ENCODE measurements at places on chromosomes 1 and 21. TPM values are rescaled to one million over a fixed set of nuclear protein-coding genes. Genes with fewer than 3 reads are reported as not detected.
A peak's percentile ranks its signal among the peaks of the same experiment; 100 is the strongest.

MECR gene
- total RNA-seq: 10.2 TPM

KRTAP20-3 gene
- total RNA-seq: not detected

MTF2 gene
- total RNA-seq: 37.2 TPM

CFAP74 gene
- total RNA-seq: not detected

CLEC20A gene
- not detected for total RNA-seq

PRAMEF5 gene
- total RNA-seq: not detected

UBE2U gene
- not detected for total RNA-seq

ALX3 gene
- not detected for total RNA-seq

CR1 gene
- total RNA-seq: 0.78 TPM

FAM43B gene
- total RNA-seq: 0.59 TPM

ERG gene
- 13.7 TPM for total RNA-seq

DNA sequence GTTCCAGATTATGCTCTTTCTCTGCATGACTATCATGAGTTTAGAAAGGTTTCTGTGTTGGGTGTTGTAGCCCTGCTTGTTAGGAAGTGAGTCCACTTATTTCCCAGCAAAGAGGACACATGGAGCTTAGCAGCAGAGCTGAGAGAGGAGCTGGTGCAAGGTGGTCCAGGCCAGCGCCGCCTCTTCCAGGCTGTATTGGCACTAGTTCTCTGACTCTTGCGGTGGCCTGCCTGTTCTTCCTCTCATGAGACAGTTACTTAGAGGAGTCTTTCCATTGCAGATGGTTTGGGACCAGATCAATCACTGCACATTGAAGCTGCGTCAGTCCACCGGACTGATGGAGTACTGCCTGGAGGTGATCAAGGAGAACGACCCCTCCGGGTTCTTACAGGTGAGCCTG is 38.0 kb downstream of the TRIM67 start:
- H3K27ac ChIP-seq: no peak overlapping the region
- no peaks in the 10 kb centered on the region for H3K36me3 ChIP-seq
- no peaks in the 10 kb centered on the region for H3K27me3 ChIP-seq

GRCh38 chr1:158323866-158324265 is 7.5 kb downstream of the CD1B start:
- no peaks in the 10 kb centered on the region for H3K4me1 ChIP-seq
- no peaks in the 10 kb centered on the region for H3K36me3 ChIP-seq
- H3K4me3 ChIP-seq: no peak overlapping the region
- H3K27ac ChIP-seq: no peak overlapping the region
- no peaks in the 10 kb centered on the region for H3K27me3 ChIP-seq

DNA sequence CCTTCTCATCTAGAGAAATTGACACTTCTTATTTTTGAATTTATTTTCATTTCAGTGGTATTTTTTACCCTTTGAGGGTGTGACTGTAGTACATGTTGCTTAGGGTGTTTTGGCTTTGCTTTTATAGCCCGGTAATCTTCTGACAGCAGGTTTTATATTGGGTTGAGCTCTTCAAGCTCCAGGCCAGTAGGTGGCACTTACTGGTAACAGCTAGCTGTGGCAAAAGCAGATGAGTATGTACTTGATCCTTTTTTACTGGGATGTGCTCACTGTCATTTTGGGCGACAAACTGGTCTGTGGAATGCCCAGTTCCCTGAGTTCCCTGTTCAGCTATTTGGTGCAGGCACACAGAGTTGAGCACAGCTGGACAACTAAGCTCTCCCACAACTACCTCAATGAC is 916.2 kb upstream of the B3GALT2 start:
- no peak overlapping the region for H3K4me3 ChIP-seq
- no peaks in the 10 kb centered on the region for H3K36me3 ChIP-seq
- H3K27ac ChIP-seq: no peak overlapping the region
- no peaks in the 10 kb centered on the region for H3K4me1 ChIP-seq
- DNase-seq: no peak

DNA sequence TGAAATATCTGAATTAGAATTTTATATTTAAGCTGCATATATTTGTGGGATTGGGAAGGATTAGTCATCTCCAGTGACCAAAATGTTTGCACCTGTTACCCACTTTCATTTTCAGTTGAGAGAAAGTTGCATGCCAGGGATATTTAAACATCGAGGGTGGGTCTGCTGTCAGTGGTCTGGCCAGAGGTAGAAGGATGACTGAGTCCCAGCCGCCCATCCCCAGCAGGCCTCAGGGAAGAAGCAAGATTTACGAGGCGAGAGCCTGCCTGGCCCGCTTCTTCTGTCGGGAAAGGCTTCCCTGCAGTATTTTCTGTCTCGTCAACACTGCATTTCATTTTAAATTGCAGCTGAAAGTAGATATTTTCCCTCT is 1.4 kb upstream of the MAN1C1 start:
- no peak overlapping the region for H3K27ac ChIP-seq
- H3K36me3 ChIP-seq: no peaks in the 10 kb centered on the region
- no peaks in the 10 kb centered on the region for H3K27me3 ChIP-seq

- H3K27me3 ChIP-seq: no peaks in the 10 kb centered on the region
- no peaks in the 10 kb centered on the region for H3K4me1 ChIP-seq
- no peak overlapping the region for H3K4me3 ChIP-seq
- no peak overlapping the region for H3K27ac ChIP-seq
- H3K36me3 ChIP-seq: no peaks in the 10 kb centered on the region
- no peak for DNase-seq
These were observed 492.4 kb downstream of the COL11A1 start for GRCh38 chr1:102615896-102616295.

GRCh38 chr1:243443557-243443956 is 187.7 kb downstream of the SDCCAG8 start:
- H3K27ac ChIP-seq: no peak overlapping the region
- H3K4me3 ChIP-seq: no peak overlapping the region
- no peak for DNase-seq
- no peaks in the 10 kb centered on the region for H3K27me3 ChIP-seq

DNA sequence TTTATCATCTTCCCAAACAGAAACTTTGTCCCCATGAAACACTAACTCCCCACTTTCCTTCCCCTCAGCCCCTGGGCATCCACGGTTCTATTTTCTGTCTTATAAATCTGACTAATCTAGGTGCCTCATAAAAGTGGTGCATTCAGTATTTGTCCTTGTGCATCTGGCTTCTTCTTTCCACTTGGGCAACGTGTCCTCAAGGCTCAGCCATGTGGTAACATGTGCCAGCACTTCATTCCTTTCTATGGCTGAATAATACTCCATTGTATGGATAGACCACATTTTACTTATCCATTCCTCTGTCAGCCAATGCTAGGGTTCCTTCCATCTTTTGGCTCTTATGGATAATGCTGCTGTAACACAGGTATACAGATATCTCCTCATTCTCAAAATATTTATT is 305.0 kb upstream of the RUNX1 start:
- no peak overlapping the region for H3K4me3 ChIP-seq
- H3K36me3 ChIP-seq: no peaks in the 10 kb centered on the region
- no peak overlapping the region for H3K27ac ChIP-seq
- DNase-seq: no peak
- peaks cover 11% of the 10 kb centered on the region for H3K4me1 ChIP-seq

- no peak for DNase-seq
- no peak overlapping the region for H3K4me3 ChIP-seq
- no peak overlapping the region for H3K27ac ChIP-seq
- H3K36me3 ChIP-seq: no peaks in the 10 kb centered on the region
- no peaks in the 10 kb centered on the region for H3K27me3 ChIP-seq
- peaks cover 11% of the 10 kb centered on the region for H3K4me1 ChIP-seq
These were observed 68.3 kb upstream of the CASZ1 start for GRCh38 chr1:10864776-10865175.

- no peak overlapping the region for H3K27ac ChIP-seq
- H3K4me3 ChIP-seq: no peak overlapping the region
- no peaks in the 10 kb centered on the region for H3K4me1 ChIP-seq
- H3K27me3 ChIP-seq: no peaks in the 10 kb centered on the region
- no peak for DNase-seq
These were observed 34.6 kb upstream of the CD55 start for GRCh38 chr1:207286786-207287468.

DNA sequence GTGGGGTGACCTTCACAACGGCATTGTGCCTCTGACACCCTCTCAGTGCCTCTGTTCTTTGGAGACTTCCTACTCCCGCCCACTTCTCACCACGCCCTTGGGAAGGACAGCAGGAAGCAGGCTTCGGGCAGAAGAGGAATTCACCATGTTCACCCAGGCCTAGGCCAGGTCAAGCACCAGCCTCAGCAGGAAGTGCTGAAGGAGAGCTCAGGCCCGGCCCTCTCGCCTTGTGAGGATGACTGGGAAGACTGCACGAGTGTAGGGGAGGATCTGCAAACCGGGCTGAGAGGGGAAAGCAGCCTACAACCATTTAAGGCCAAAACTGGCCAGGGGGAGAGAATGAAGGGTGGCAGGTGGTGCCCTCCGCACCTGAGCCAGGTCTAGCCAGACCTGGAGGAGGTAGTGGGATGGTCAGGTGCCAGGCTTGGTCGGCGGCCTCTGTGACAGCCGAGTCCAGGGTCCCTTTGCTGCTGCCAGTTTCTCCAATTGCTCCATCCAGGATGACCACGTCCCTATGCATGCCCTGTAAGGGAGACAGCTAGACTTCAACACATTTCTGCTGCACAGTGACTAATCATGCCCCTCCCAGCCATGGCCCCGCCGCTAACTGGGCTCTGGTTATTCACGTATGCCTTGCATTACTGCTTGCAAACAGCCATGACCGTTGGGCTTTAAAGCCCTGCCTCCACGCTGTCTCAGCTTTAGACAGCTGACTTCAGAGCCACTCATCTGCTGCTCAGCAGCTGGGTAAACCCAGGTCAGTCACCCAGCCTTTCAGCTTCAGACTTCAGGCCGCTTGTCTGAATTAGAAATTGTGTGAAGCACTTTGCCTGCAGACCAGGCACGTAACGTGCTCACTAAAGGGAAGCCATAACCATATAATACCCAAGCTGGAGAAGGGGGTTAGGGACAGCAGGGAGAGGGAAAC is 8.9 kb downstream of the MRTO4 start:
- no peak overlapping the region for H3K27ac ChIP-seq
- DNase-seq: no peak
- H3K36me3 ChIP-seq: peaks cover 28% of the 10 kb centered on the region
- H3K4me1 ChIP-seq: no peaks in the 10 kb centered on the region
- H3K4me3 ChIP-seq: no peak overlapping the region
- no peaks in the 10 kb centered on the region for H3K27me3 ChIP-seq

DNA sequence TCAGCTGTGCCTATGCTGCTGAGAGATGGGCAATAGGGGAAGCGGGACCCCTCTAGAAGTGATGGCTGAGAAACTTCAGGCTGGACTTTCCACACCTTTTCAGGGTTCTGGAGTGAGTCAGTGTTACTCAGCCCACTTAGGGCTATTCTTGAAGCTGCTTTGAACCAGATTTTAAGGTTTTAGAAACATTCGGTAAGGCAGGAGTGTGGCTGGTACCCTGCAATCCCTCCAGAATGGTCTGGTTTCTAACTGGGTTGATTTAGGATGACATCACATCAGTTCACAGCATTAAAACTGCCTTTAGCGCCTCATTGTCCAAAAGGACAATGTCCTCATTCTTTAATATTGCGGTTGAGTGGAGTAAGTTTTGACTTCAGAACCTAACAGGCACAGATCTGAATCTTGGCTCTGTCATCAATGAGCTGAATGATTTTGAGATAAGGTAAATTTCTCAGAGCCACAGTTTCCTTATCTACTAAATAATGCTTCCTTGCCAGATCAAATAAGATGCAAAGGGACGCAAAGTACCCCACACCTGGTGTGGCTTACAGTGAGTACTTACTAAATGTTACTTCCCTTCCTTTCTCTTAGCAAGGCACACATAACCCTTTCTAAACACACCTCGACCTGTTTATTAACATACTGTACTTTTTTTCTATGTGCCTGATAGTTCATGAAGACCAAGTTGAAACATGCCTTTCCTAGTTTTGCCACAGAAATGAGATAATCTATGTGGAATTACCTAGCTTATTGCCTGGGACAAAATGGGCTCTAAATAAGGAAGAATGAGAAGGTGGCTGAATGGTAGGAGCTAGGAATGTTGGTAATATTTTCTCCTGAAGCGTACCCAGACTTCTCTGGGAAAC is 209.8 kb downstream of the ROR1 start:
- no peak overlapping the region for H3K4me3 ChIP-seq
- DNase-seq: no peak

DNA sequence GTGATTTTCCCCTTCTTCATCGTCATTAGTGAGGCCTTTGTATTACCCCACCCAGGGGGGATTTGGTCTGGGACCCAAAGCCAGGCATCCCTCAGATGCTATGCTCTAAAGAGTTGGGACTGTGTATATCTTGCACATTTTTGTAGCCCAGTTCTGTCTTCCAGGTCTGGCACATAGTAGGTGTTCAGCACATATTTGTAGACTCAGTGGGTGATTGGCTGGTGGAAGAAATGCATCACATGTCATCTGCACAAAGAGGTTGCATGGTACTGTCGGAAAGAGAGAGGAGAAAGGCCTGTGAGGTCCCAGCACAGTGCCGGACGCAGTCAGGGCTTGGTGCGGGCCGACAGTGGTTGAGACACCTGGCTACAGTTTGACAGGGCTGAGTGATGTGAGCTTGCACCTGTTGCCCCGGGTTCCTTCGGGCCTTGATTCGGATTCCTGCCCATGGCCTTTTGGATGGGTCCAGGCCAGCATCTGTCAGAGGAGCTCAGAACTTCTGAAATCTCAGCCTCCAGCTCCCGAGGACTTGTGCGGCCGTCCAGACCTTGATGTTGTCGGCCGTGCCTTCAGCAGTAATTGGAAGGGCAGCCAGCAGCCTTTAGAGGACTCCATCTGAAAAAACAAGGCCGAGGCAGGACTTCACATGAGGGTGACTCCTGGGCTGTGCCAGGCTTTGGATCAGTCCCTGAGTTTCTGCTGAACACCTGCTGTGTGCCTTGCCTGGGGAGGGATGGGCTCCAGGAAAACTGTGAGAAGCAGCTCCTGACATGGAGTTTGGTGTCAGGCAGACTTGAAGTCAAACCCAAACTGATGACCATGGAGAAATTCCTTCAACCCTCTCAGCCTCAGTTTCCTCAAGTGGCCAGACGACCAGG is 40.9 kb upstream of the PADI1 start:
- no peaks in the 10 kb centered on the region for H3K27me3 ChIP-seq
- DNase-seq: no peak
- H3K27ac ChIP-seq: peak overlapping the region; percentile 52

DNA sequence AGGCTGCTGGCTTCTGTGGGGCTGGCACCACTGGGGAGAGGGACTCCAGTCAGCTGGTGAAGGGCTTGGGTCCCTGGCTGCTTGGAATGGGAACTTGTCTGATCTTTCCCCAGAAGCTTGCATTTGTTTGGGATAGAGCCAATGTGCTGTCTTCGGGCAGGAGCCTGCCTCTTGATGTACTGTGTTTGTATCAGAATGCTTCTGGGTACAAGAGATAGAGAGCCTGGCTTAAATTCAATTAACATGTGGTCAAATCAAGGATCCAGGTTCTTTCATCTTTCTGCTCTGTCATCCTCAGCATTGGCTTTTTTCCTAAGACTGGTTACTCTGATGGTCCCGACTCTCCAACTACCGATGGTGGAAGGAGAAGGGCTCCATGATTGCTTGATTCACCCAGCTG is 16.0 kb upstream of the PROK1 start:
- no peak overlapping the region for H3K27ac ChIP-seq
- no peaks in the 10 kb centered on the region for H3K4me1 ChIP-seq
- no peaks in the 10 kb centered on the region for H3K27me3 ChIP-seq

DNA sequence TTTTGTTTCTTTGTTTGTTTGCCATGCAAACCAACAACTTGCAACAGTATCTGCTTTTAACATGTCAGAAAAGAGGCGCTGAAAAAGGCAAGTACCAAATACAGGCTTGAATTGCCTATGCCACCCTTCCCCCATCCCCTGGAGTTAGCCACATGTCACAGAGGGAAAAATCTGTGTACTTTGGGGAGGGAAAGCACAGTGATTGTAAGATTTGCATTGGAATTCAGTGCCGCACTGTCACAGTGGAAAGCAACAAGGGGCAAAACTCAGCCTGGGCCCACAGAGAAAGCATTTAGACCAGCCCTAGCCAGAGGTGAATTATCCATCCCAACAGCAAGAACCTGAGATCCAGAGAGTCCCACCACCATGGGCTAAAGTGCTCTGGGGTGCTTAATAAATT is 52.4 kb upstream of the ACADM start:
- H3K4me3 ChIP-seq: no peak overlapping the region
- no peaks in the 10 kb centered on the region for H3K36me3 ChIP-seq
- no peak overlapping the region for H3K27ac ChIP-seq
- H3K4me1 ChIP-seq: peaks cover 5% of the 10 kb centered on the region

All from thyroid gland (tissue), 4 donors.